ENCODE measurements at places on chromosomes 13 and 19.
A peak's percentile ranks its signal among the peaks of the same experiment; 100 is the strongest.

DNA sequence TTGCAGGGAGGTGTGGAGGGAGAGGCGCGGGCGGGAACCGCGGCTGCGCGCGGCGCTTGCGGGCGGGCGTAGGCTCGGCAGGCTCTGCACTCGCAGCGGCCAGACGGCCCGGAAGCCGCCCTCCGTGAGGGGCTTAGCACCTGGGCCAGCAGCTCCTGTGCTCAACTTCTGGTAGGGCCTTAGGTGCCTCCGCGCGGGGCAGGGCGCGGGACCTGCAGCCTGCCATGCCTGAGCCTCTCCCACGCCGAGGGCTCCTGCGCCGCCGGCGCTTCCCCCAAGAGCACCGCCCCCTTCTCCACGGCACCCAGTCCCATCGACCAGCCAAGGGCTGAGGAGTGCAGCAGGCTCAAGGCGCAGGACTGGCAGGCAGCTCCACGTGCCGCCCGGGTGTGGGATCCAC, 940.8 kb upstream of the PCDH9 start:
- no peaks in the 10 kb centered on the region for H3K36me3 ChIP-seq
- H3K27ac ChIP-seq: no peak overlapping the region
- H3K27me3 ChIP-seq: no peaks in the 10 kb centered on the region

- no peak overlapping the region for H3K4me3 ChIP-seq
- H3K36me3 ChIP-seq: no peaks in the 10 kb centered on the region
- no peak for DNase-seq
- H3K27ac ChIP-seq: no peak overlapping the region
- H3K4me1 ChIP-seq: peaks cover 6% of the 10 kb centered on the region
- peaks cover 24% of the 10 kb centered on the region for H3K27me3 ChIP-seq
These were observed 6.8 kb upstream of the ANKRD10 start for GRCh38 chr13:110921695-110922094.

GRCh38 chr19:2721570-2722540, 683 bp upstream of the DIRAS1 start:
- no peaks in the 10 kb centered on the region for H3K36me3 ChIP-seq
- no peak overlapping the region for H3K4me3 ChIP-seq
- no peak overlapping the region for H3K27ac ChIP-seq
- peaks cover 38% of the 10 kb centered on the region for H3K27me3 ChIP-seq
- H3K4me1 ChIP-seq: peaks cover 9% of the 10 kb centered on the region

GRCh38 chr13:88369866-88370265, 698.7 kb downstream of the SLITRK5 start:
- no peaks in the 10 kb centered on the region for H3K36me3 ChIP-seq
- H3K4me3 ChIP-seq: no peak overlapping the region
- no peak overlapping the region for H3K27ac ChIP-seq
- no peaks in the 10 kb centered on the region for H3K4me1 ChIP-seq
- no peaks in the 10 kb centered on the region for H3K27me3 ChIP-seq

GRCh38 chr19:35206855-35207254, 21.7 kb downstream of the FAM187B start:
- H3K27ac ChIP-seq: no peak overlapping the region
- no peaks in the 10 kb centered on the region for H3K27me3 ChIP-seq
- H3K4me1 ChIP-seq: peaks cover 47% of the 10 kb centered on the region
- no peaks in the 10 kb centered on the region for H3K36me3 ChIP-seq
- no peak for DNase-seq

DNA sequence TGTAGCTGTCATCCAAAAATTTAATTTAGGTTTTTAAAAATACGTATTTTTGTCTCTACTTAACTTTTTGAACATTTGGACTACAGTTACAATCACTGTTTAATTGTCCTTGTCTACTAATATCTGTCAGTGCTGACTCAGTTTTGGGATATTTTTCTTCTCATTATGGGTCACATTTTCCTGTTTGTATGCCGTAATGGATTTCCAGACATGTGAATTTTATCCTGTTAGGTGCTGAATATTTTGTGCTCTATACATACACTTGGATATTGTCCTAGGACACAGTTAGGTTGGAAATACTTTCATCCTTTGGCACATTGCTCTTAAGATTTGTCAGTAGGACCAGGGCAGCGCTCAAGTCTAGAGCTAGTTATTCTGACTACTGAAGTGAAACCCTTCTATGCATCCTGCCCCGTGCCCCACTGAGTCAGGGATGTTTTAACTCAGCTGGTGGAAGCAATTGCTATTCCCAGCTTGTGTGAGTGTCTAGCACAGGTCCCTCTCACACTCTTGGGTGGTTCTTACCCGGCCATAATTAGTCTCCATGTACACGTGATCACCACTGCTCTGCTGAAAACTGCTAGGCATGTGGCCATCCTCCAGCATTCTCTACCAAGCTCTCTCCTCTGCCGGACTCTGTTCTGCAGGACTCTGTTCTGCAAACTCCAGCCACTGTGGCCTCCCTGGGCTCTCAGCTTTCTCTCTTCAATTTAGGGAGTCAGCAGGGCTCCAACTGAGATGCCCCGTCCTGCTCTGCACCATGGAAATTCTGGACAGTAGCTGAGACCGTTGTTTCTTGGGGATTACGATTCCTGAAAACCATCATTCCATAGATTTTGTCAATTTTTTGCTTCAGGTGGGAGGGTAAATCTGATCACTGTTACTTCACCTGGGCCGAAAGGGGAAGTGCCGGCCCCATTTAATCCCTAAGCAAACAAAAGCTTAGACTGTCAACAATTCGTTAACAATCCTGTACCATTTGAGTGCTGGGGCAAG, 11.1 kb downstream of the PROZ start:
- no peak overlapping the region for H3K27ac ChIP-seq
- H3K27me3 ChIP-seq: no peaks in the 10 kb centered on the region
- no peak for DNase-seq
- no peaks in the 10 kb centered on the region for H3K4me1 ChIP-seq
- no peak overlapping the region for H3K4me3 ChIP-seq
- no peaks in the 10 kb centered on the region for H3K36me3 ChIP-seq

DNA sequence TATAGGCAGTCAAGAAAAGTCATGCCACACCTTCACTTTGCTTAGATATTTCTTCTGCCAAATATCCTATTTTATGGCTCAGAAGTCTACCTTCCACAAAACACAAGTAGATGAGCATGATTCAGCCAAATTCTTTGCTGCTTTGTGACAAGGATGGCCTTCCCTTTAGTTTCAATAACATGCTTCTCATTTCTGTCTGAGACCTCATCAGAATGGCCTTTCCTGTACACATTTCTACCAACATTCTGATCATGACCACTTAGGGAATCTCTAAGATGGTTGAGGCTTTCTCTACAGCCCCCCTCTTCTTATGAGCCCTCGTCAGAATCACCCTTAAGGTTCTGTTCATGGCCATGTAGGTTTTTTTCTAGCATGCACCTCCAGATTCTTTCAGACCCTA, 96.2 kb downstream of the COL4A2 start:
- no peak overlapping the region for H3K4me3 ChIP-seq
- H3K27me3 ChIP-seq: peaks cover 40% of the 10 kb centered on the region
- H3K4me1 ChIP-seq: no peaks in the 10 kb centered on the region
- H3K27ac ChIP-seq: no peak overlapping the region
- DNase-seq: no peak
- no peaks in the 10 kb centered on the region for H3K36me3 ChIP-seq

- no peak for DNase-seq
- H3K27me3 ChIP-seq: peaks cover 6% of the 10 kb centered on the region
- no peak overlapping the region for H3K27ac ChIP-seq
- no peak overlapping the region for H3K4me3 ChIP-seq
These were observed 2.1 kb downstream of the IFNL2 start for GRCh38 chr19:39270036-39270871.

- no peak overlapping the region for H3K27ac ChIP-seq
- no peak overlapping the region for H3K4me3 ChIP-seq
- H3K36me3 ChIP-seq: no peaks in the 10 kb centered on the region
- no peaks in the 10 kb centered on the region for H3K27me3 ChIP-seq
- H3K4me1 ChIP-seq: peaks cover 12% of the 10 kb centered on the region
These were observed 4.3 kb upstream of the RAP2A start for GRCh38 chr13:97429681-97430081.

GRCh38 chr13:55602784-55603183, 1537.9 kb upstream of the PRR20A start:
- H3K27me3 ChIP-seq: no peaks in the 10 kb centered on the region
- no peak for DNase-seq
- H3K4me1 ChIP-seq: no peaks in the 10 kb centered on the region

- peaks cover 8% of the 10 kb centered on the region for H3K27me3 ChIP-seq
- peak overlapping the region; percentile 42 for H3K4me3 ChIP-seq
- H3K4me1 ChIP-seq: peaks cover 38% of the 10 kb centered on the region
These were observed 937 bp upstream of the SPRY2 start for GRCh38 chr13:80341756-80342370.

- H3K27ac ChIP-seq: no peak overlapping the region
- no peak for DNase-seq
- H3K36me3 ChIP-seq: no peaks in the 10 kb centered on the region
- H3K4me1 ChIP-seq: no peaks in the 10 kb centered on the region
These were observed 1190.5 kb upstream of the SLC10A2 start for GRCh38 chr13:104256701-104257100.

DNA sequence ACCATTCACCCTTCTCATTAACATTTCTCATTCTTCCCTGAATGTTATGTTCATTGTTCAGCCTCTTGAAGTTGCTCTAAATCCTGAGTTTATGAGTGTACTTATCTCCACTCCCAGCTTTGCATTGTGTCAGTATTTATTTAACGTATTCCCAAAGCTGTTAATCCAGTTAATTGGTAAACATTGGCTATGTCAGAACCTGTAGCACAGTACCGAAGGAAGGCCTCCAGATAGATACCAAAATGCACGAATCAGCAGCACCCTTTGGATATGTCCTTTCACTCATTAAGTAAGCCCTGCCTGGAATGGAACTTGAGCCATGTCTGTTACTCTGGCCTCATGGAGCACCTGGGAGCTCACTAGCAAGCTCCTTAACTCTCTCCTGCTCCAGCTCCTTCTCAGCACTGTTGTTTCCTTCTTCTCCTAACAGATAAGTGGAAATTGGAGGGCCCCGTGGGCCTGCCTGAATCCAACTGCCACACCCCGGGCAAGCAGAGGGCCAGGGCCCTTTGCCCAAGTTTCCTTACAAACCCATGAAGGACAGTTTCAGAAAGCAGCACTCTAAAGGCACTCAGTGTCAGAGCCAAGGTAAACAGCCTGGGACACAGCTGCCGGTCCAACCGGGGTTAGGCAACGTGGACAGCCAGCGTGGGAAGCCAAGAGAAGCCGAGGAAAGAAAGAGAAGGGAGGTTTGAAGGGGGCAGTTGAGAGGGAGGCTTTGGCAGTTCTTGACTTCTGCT, 155.0 kb upstream of the SERP2 start:
- H3K27ac ChIP-seq: no peak overlapping the region
- H3K4me1 ChIP-seq: no peaks in the 10 kb centered on the region
- H3K36me3 ChIP-seq: no peaks in the 10 kb centered on the region
- no peak for DNase-seq
- no peaks in the 10 kb centered on the region for H3K27me3 ChIP-seq
- no peak overlapping the region for H3K4me3 ChIP-seq

DNA sequence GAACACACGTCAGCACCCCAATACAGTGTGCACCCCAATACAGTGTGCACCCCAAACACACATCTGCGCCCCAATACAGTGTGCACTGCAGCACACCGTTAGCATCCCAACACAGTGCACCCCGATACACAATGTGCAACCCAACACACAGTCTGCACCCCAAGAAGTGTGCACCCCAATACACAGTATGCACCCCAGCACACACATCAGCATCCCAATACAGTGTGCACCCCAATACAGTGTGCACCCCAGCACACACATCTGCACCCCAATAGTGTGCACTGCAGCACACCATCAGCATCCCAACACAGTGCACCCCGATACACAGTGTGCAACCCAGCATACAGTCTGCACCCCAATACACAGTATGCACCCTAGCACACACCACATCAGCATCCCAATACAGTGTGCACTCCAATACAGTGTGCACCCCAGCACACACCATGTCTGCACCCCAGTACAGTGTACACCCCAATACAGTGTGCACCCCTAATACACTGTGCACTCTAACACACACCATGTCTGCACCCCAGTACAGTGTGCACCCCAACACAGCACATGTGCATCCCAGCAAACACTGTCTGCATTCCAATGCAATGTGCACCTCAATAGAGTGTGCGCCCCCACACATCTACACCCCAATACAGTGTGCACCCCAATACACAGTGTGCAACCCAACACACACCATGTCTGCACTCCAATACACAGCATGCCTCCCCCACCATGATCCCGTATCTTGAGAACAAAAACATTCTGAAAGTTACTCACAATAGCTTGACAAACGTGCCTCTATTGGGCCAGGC, 855 bp upstream of the CARS2 start:
- peaks cover 58% of the 10 kb centered on the region for H3K4me1 ChIP-seq
- no peaks in the 10 kb centered on the region for H3K27me3 ChIP-seq
- H3K36me3 ChIP-seq: peaks cover 3% of the 10 kb centered on the region
- DNase-seq: no peak
- H3K4me3 ChIP-seq: peak overlapping the region; percentile 28
- H3K27ac ChIP-seq: peak overlapping the region; percentile 52

DNA sequence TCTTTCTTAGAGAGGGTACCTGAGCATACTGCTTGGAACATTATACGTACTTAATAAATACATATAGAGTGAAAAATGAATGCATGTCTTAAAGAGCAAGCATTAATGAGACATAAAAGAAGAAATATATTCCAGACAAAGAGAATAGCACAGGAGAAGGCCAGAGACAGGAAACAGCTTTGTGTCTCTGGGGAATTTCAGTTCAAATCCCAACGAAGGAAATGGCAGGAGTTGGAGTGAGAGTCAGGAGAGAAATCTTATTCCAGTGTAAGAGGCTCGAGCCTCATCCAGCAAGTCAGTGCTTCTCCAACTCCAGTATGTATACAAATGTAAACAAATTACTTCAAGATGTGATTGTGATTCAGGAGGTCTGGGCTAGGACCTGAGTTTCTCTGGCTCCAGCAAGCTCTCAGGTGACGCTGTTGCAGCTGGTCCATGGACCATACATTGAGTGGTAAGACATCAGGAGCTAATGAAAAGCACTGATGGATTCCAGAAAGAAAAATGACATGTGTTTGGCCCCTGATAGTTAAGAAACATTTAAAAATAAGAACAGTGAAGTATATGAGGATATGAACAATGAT, 108.2 kb downstream of the RAP2A start:
- DNase-seq: no peak
- no peaks in the 10 kb centered on the region for H3K27me3 ChIP-seq
- no peak overlapping the region for H3K27ac ChIP-seq
